Glutamatergic neuron (in vitro differentiated cells): ENCODE measurements at places on chromosomes 4 and X. TPM values are rescaled to one million over a fixed set of nuclear protein-coding genes. Genes with fewer than 3 reads are reported as not detected.

APELA gene
- total RNA-seq, result 0.88 TPM

DNA sequence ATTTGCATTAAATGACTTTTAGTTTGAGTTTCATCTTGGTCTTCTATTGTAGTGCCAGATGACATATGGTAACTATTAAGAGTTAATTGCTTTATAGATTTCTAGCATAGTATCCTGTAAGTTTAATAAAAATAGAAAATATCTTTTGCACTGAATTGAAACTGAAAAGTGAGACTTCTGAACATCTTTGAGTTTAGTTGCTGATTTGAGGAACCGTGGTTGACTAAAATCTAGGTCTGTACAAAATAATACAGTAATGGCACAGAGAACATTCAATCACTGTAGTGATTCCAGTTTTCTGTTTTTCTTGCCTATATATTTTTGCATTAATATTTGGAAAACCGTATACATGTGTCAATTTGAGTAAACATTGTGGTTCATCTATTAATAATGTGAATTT is 60.7 kb downstream of the SPATA4 start:
- H3K27me3 ChIP-seq, result no peaks in the 10 kb centered on the region
- H3K4me3 ChIP-seq, result no peak overlapping the region
- no peaks in the 10 kb centered on the region for H3K4me1 ChIP-seq
- no peaks in the 10 kb centered on the region for H3K36me3 ChIP-seq
- no peak for DNase-seq

- no peak overlapping the region for H3K27ac ChIP-seq
- no peak for DNase-seq
- H3K4me3 ChIP-seq, result no peak overlapping the region
- H3K27me3 ChIP-seq, result no peaks in the 10 kb centered on the region
- H3K4me1 ChIP-seq, result no peaks in the 10 kb centered on the region
Observed at GRCh38 chr4:18529482-18529881, 507.9 kb upstream of the LCORL start.

- H3K27me3 ChIP-seq, result no peaks in the 10 kb centered on the region
- no peak for DNase-seq
- no peaks in the 10 kb centered on the region for H3K36me3 ChIP-seq
Observed at GRCh38 chrX:148441387-148441786, 59.0 kb upstream of the AFF2 start.

DNA sequence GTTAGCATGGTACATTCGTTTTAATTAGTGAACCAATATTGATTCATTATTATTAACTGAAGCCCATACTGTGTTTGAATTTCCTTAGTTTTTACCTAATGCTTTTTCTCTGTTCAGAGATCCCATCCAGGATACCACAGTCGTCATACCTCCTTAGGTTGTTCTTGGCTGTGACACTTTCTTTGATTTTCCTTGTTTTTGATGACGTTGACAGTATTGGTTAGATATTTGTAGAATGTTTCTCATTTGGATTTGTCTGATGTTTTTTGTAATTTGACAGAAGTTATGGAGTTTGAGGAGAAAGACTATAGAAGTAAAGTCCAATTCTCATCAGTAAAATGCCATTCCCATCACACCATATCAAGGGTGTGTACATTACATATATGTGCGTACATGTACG is 16.2 kb upstream of the RAP2C start:
- H3K4me1 ChIP-seq, result peaks cover 2% of the 10 kb centered on the region
- H3K27me3 ChIP-seq, result peaks cover 2% of the 10 kb centered on the region
- H3K36me3 ChIP-seq, result no peaks in the 10 kb centered on the region
- no peak overlapping the region for H3K4me3 ChIP-seq
- H3K27ac ChIP-seq, result no peak overlapping the region
